Activated naive CD4-positive, alpha-beta T cell treated with anti-CD3 and anti-CD28 coated beads, Interleukin-2, amount 10 ng/mL, durations not matched to agents 7 days and 5 days (primary cell): ENCODE measurements at places on chromosomes 16 and 17.

- no peak overlapping the region for H3K27ac ChIP-seq
- no peaks in the 10 kb centered on the region for H3K36me3 ChIP-seq
- peaks cover 6% of the 10 kb centered on the region for H3K27me3 ChIP-seq
- H3K4me3 ChIP-seq: no peak overlapping the region
Observed at GRCh38 chr16:68825427-68825826, 17.9 kb upstream of the TANGO6 start.

DNA sequence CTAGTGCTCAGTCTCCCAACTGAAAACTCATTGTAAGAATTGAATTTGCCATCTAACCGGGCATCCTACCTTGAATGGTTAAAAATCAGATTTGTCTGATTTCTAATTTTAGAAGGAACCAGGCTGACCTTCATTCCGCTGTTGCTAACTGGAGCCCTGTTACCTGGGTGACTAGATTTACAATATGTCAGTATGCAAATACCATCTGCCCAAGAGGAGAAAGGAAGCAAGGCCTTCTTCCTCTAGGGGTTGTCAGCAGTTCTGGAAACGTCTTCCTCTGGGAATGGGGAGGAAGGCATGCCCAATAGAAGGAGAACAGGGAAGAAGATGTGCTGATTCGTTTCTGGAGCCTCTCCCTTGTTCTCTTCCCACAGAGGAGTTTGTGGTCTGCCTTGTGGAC lies 137.9 kb downstream of the PITPNC1 start:
- no peak overlapping the region for H3K27ac ChIP-seq
- H3K27me3 ChIP-seq: no peaks in the 10 kb centered on the region
- DNase-seq: no peak
- no peak overlapping the region for H3K4me3 ChIP-seq
- peaks cover 2% of the 10 kb centered on the region for H3K36me3 ChIP-seq

DNA sequence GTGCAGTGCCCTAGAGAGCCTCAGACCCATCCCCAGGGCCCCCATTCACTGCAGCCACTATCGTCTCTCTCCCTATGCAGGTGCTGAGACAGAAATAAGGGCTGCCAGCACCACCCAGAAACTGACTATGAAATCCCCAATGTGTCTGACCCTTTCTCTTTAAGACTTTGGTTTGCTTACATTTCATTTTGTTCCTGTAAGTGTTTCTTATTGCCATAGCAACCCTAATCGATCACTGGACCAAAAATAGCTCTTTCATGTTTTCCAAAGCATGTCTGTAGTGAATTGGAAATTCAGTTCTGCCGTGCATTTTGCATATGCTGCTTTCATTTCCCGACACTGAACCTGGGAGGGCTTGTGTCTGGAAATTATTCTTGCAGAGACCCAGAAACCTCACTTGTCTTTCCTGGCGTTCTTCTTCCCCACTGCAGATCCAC lies 148.7 kb upstream of the NOL11 start:
- DNase-seq: no peak
- H3K4me3 ChIP-seq: no peak overlapping the region
- no peak overlapping the region for H3K27ac ChIP-seq
- H3K4me1 ChIP-seq: peaks cover 3% of the 10 kb centered on the region
- peaks cover 2% of the 10 kb centered on the region for H3K36me3 ChIP-seq
- H3K27me3 ChIP-seq: no peaks in the 10 kb centered on the region

DNA sequence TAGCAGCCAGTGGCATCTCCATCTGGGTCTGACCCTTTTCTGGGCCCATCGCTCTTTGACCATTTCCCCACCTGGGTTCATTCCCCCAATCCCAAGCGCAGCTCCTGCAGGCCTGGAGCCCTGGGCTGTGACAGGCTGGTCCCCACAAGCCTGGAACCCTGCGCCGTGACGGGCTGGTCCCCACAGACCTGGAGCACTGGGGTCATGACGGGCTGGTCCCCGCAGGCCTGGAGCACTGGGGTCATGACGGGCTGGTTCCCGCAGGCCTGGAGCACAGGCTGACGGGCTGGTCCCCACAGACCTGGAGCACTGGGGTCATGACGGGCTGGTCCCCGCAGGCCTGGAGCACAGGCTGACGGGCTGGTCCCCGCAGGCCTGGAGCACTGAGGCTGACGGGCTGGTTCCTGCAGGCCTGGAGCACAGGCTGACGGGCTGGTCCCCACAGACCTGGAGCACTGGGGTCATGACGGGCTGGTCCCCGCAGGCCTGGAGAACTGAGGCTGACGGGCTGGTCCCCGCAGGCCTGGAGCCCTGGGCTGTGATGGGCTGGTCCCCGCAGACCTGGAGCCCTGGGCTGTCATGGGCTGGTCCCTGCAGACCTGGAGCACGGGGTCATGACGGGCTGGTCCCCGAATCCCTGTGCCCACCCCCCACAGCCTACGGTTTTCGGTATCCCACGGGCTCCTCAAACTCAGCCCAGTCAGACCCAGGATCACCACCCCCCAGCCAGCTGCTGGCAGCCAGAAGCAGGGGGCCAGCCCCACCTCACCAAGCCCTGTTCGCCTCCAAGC lies 16.6 kb downstream of the TMC6 start:
- peak overlapping the region; percentile 76 for H3K27ac ChIP-seq
- peaks cover 57% of the 10 kb centered on the region for H3K36me3 ChIP-seq
- H3K4me3 ChIP-seq: no peak overlapping the region

GRCh38 chr16:56615353-56615752 lies 7.0 kb downstream of the MT2A start:
- no peaks in the 10 kb centered on the region for H3K36me3 ChIP-seq
- H3K4me1 ChIP-seq: peaks cover 34% of the 10 kb centered on the region
- no peak overlapping the region for H3K27ac ChIP-seq
- H3K27me3 ChIP-seq: peaks cover 38% of the 10 kb centered on the region
